ENCODE measurements at places on chromosomes 11 and 22. TPM values are rescaled to one million over a fixed set of nuclear protein-coding genes. Genes with fewer than 3 reads are reported as not detected.

FGF19 gene
- not detected for total RNA-seq

TEF gene
- total RNA-seq, result 4.1 TPM

GPHA2 gene
- total RNA-seq, result not detected

POTEH gene
- total RNA-seq, result not detected

MCHR1 gene
- not detected for total RNA-seq

TMPRSS4 gene
- total RNA-seq, result not detected

DGCR6L gene
- total RNA-seq, result 46.8 TPM

SNX15 gene
- total RNA-seq, result 14.8 TPM

MICALL1 gene
- 35.6 TPM for total RNA-seq

All from endothelial cell of coronary artery (primary cell).